Activated T-cell treated with anti-CD3 and anti-CD28 coated beads for 4 hours (primary cell): ENCODE measurements at places on chromosomes 4 and X.

DNA sequence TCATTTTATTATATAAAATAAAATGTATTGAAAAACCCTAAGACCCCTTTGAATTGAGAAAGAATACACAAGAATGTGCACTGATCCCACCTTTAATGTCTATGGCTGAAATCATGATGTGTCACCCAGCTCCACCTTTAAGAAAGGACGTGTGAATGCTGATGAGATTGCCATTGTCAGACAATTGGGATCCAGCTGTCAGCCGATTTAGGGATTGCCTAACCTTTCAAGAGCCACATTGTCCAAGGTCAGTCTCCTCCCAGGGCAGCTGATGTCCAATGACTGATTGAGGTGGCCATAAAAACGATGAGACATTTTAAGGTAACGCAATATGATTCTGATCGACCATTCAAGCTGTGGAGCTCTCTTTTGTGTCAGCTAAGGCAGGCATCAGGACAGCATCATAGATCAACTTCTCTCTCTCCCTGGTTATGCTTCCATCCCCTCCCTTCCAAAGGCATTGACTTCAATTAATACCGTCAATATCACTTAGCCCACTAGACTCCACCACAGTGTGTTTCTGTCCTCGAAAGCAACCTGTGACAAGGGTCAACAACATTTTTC is 1676.4 kb downstream of the PCDH7 start:
- DNase-seq = no peak

GRCh38 chr4:23741681-23742191 is 148.1 kb downstream of the PPARGC1A start:
- no peak for DNase-seq

DNA sequence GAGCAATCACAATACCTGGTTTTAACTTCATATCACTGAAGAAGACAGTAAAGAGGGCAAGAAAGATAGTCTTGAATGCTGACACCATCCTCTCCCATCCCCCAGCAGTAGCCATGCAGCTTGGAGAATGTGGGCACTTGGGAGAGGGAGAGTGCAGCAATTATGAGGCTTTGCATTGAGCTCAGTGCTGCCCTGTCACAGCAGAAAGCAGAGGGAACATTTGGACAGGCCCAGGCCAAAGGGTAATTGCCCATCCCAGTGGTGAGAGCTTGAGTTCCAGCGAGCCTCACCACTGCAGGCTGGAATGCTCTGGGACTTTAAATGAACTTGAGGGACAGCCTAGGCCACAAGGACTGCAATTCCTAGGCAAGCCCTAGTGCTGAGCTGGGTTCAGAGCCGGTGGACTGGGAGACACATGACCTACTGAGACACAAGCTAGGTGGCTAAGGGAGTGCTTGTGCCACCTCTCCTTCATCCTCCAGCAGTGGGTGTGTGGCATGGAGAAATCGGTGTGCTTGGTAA is 36.3 kb downstream of the CORIN start:
- DNase-seq = no peak

GRCh38 chr4:185840201-185840600 is 28.2 kb upstream of the SORBS2 start:
- DNase-seq = no peak

DNA sequence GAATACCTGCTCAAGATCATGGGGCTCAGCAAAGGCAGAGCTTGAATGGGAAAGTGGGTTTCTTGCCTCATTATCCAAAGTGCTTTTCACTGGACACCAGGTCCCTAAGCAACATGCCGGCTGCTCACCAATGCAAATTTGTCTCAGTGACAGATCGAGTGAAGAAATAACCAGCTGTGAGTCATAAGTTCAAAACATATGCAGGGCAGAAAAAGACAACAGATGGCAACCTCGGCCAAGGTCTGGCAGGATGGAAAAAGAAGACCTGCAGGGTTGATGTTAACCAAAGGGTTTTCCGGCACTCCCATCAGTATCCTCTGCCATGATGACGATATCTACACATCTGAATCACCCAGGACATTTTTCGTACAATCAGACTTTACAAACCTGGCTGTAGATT is 124.1 kb downstream of the AFAP1 start:
- DNase-seq = no peak

DNA sequence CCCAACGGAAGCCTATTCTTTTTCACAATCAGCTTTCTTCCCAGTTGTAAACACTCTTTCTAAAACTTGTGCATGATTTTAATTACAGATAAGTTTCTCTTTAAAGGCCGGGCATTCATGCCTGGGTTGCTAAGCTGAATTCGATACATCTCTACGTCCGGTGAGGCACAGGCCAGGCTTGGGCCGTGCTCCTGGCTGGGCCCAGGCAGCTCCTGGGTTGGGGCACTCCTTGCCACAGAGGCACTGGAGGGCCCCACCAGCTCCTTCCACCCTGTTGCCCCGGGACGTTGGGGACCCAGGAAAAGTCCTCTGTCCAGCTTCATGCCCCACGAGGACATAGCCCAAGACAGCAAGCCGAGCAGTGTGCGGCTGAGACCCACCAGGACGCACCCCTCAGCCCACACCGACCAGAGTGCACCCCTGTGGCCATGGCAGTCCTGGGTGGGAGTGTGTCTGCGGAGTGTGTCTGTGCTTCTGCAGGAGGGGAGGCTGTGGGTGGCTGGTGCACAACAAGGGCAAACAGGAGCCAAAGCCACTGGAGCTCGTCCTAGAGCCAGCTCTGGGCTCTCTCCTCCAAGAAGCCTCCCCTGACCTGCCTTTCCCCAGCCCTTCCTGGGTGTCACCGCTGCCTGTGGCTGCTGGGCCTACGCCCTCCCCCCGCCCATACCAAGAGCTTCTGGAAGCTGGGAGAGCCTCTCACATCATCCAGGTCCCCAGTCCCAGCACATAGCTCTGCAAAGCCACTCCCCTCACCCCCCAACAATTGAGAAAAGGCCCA is 128.0 kb upstream of the NKX1-1 start:
- DNase-seq = no peak

DNA sequence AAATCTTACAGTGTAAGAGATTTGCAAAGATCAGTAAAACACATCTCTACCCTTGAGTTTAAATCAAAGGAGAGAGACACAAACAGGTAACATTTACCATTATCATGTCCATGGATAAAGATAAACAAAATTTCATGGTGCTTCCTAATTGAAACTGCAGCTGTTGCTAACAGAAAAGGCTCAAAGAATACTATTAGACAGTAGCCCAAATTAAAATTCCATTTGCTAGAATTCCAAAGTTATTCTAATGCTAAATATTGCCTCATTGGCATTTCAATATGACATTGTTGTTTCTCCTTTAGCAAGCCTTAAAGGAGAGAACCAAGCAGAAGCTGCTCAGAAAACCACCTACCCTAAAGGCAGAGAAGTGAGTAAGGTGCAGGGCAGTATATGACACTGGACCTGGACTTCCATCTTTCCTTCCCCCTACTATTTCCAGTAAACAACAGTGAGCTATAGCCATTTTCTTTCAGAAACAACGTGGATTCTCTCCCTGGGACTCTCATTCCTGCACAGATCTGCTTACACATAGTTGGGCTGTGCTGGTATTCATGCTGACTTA is 19.5 kb upstream of the ZCCHC13 start:
- DNase-seq = no peak

DNA sequence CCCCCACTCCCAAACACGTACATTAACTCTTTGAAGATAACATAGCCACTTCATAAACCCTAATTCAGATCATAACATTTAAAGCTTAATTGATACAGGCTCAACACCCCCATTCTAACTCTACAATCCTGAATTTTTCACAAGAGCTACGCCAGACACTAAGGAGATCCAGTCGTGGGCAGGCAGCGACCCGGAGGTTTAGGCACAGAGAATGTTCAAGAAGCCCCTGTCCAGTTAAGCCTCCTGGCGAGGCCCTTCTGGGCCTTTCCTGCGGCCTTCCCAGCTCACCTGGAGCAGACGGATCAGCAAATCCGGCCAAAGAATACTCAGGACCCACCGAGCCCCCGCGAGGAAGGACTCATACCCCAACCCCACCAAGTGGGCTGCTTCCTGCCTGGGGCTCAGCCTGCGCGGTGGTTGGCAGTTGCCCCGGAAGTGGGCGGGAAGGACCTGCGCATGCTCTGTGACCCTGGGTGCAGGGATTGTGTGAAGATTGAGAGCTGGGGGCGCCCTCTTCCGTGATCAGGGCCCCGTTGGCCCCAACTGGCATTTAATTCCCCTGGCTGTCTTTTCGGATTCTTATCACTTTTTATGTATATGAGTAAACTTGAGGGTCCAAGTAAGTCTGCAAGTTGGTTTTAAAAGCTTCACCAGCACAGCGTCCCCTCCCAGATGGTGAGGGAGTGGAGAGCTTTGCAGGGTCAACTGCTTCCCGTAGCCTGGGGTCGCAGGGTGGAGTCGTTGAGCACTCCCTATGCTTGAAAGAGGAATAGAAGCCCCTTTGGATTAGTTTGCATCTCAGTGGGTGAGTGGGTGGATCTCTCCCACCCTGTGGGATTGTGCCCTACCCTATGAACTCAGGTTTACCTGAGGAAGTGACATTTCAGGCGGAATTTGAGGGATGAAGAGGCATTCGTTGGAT is at the start of gene TRIM61:
TRIM61 (minus strand) TSS at position 415 of the 922 bp plus-strand sequence. CDS start 7,655 bp downstream, outside the sequence.
- peak; percentile 20 for DNase-seq

- DNase-seq = no peak
Observed at GRCh38 chr4:47882228-47882627, 32.2 kb downstream of the NFXL1 start.

DNA sequence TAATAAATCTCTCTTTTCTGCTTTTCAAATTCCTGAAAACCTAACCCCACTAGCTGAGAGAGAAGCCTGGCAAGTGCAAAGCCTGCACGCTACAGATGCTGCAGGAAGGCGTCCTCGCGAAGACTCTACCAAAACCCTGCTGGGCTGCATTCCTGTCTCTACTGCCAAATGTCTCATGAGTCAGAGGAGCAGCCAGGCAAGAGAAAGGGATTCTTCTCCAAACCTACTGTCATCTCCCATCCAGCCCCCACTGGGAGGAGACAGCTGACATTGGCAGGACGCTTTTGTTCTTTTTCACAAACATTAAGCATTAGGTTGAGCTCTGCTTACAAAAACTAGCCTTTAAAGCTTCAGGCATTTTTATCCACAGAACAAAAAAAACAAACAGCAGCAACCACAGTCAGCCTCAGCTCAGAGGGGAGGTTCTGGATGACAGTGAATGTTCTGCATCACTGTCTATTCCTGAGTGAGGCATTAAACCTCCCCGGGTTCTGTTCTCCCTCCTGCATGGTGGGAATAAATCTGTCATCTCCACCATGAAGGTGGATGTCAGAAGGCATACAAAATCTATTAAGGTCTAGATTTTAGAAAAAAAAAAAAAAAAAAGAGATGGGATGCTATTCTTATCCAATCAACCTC is 18.0 kb downstream of the CRMP1 start:
- DNase-seq = no peak

GRCh38 chr4:186032259-186032658 is 36.7 kb upstream of the TLR3 start:
- DNase-seq = no peak

- no peak for DNase-seq
Observed at GRCh38 chrX:74788545-74789086, 136.6 kb downstream of the NEXMIF start.

GRCh38 chr4:165133150-165133549 is 20.5 kb upstream of the TMEM192 start:
- no peak for DNase-seq

GRCh38 chr4:6001680-6002491 is 16.3 kb downstream of the C4orf50 start:
- no peak for DNase-seq

GRCh38 chr4:183968931-183969330 is 63.8 kb downstream of the STOX2 start:
- DNase-seq = no peak

DNA sequence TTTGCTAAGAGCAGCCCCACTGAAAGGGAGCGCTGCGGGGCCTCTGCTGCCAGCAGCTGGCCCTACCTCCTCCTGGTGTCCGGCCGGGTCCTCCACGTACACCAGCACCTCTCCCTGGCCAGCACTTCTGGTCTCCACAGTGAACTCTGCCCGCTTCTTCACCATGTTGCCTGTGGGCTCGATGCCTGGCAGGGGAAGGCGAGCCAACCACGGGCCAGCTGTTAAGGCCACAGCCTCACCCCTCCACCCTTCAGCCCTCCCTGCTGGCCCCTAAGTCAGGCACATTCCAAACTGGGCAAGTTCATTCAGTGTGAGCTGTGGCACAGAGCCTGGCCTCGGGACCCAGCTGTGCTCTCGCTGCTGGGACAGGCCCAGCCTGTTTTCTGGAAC is 7.8 kb downstream of the FLNA start:
- no peak for DNase-seq

GRCh38 chr4:183840311-183840710 is 64.8 kb upstream of the STOX2 start:
- DNase-seq = peak; percentile 50

DNA sequence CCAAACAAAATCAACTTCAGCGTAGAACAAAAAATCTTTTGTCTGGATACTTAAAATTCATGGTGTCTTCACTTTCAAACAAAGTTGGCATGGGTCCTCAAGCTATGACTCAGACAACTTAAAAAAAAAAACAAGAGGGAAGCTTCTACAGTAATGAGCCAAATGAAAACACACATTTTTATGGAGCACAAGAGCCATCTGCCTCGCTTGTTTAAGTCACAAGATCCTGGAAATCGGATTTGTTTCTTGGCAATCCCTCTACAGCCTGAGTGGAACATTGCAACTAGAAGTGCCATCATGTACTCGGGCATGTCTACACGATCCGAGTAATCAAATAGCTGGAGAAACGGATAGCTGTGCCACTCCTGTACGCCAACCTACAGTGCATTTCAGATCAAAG is 22.6 kb downstream of the LAMP2 start:
- DNase-seq = no peak

DNA sequence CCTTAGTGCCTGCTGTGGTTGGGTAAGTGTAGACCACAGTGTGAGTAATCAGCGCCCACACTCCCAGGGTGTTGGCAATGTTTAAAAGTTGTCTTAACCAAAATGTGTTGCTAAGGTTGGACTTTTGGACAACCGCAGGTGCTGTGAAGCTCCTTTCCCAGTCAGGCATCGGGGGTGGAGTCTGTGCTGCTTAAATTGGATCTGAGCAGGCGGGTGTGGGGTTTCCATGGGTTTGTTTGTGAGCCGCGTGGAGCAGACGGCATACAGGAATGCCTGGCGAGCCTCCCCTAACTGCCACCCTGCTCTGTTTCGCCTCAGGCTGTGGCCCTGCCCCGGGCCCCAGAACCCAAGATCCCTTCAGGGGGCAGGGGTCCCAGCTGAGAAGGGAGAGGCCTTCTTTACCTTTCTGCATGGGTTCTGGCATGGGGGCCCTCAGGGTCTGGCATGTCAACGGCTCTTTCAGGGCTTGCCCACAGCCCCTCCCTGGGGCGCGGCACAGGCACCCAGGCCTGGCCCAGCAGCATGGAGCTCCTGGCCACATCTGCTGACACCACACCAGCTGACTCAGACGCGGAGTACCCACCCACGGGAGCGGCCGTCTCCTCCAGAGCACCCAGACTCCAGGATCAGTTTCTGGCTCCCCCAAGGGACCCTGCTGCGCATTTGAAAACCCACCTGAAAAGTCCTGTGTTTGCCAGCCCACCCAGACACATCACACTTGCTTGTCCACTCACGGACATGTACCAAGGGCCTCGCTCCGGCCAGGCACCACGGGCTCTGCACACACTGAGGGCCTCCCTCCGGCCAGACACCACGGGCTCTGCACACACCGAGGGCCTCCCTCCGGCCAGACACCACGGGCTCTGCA is 5.1 kb upstream of the SPON2 start:
- no peak for DNase-seq
